ENCODE measurements at places on chromosomes 16 and 17.
A peak's percentile ranks its signal among the peaks of the same experiment; 100 is the strongest.

GRCh38 chr17:77353684-77354419 lies 213.1 kb downstream of the SEC14L1 start:
- DNase-seq: no peak

- peak; percentile 63 for DNase-seq
Observed at GRCh38 chr16:87531418-87531817, 38.6 kb upstream of the ZCCHC14 start.

- DNase-seq: no peak
Observed at GRCh38 chr17:21228845-21229244, 14.9 kb upstream of the TMEM11 start.

- no peak for DNase-seq
Observed at GRCh38 chr16:55257966-55258613, 65.9 kb upstream of the IRX6 start.

DNA sequence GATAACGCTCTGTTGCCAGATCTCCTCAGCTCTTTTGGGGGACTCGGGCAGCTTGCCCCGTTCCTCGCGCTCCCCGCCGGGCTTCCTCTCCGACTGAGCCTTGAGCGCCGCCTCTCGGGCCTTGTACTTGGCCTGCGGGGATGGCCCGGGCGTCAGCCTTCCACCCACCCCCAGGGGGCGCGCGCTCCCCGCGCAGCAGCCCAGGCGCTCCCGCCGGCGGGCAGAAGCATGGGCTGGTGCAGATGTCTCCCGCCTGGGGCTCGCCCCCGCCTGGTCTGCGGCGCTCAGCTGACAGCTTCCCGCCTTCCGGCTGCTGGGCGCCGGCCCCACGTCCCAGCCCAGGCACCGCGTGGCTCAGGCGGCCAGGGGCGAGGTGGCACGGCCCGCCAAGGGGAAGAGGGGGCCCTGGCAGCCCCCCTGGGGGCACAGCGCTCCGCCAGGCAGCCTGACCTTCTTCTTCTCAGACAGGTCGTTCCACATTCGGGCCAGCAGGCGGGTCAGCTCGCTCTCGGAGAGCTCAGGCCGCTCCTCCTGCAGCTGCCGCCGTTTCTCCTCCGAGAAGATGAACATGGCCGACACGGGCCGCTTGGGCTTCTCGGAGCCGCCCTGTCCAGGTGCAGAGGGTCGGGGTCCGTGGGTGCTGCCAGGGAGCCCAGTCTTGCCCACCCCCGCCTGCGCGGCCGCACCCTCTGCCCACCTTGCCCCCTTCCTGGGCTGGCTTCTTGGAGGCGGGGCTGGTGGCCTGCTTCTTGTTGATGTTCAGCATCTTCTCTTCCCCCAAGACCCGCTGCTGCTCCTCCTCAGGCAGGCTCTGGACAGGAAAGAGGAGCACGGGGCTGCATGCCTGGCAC lies 8.9 kb downstream of the UBTF start:
- no peak for DNase-seq

- no peak for DNase-seq
Observed at GRCh38 chr16:71672125-71672524, 46.1 kb downstream of the MARVELD3 start.

DNA sequence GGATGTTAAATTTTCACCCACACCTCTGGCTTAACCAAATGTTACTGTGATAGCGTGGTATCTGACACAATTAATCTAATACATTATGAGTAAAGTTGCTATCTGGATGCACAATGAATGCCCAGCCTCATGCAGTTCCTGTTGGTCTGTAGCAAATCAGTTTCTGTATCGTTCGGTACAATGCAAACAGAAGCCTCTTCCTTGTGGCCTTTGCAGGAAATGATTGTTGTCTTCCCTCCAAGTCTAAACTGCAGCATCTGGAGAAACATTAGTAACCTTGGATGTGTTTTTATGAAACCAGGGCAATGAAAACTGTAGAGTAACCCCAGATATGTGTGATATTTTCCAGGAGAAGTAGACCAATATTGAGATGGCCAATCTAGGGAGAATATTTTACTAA lies 46.8 kb downstream of the CYB561 start:
- no peak for DNase-seq

DNA sequence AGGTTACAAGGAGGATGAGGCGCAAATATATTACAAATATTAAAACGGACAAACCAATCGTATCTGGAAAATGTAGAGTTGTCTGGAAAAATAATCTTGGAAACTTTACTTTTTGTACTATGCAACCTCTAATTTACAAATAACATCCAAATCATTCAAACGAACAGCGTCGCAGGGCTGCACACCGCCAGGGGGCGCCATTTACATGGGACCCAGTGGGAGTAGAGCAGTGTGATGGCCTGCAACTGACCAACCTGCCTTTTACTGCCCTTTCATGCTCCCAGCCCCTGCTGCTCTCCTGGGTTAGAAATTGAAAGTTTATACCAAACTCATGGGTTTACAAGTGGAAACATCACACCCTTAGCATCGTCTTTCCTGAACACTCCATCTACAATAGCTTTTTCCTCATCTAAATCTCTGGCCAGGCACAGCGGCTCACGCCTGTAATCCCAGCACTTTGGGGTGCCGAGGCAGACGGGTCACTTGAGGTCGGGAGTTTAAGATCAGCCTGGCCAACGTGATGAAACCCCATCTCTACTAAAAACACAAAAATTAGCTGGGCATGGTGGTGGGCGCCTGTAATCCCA lies 10.0 kb downstream of the PITPNC1 start:
- peak; percentile 2 for DNase-seq

DNA sequence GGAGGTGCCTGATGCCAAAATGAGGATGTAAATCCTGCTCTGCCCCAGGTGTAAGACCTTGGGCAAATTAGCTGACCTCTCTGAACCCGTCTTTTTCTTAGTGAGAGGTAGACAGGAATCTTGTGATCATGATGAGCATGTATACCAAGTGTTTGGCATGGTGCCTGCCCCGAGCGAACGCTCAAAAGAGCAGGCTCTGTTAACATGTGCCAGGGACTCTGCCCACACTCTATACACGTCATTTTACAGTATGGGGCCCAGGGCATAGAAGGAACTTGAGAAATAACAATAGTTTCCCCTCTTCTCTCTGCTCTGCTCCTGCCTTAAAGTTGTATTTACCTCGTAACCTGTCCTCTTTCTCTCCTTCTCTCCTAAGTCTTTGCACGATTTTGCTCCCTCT lies 9.3 kb upstream of the MAF start:
- no peak for DNase-seq

- DNase-seq: peak; percentile 33
Observed at GRCh38 chr17:5122586-5123342, 6.9 kb downstream of the USP6 start.

DNA sequence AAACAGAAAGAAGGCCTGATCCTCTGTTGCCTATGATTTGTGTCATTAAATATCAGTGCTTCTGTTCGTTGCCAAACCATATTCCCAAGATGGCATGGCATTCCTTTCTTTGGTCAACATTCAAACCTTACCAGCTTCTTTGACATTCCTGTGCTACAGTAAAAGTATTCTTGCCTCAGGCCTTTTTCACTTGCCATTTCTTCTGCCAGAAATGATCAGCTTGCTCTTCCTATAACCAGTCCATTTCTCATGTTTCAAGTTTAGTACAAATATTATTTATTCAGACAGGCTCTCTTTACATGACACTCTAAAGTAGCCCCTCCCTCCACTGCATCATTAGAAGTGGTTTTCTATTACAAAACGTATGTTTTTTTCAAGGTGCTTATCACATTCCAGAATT lies 278.3 kb downstream of the KCNJ2 start:
- DNase-seq: no peak

DNA sequence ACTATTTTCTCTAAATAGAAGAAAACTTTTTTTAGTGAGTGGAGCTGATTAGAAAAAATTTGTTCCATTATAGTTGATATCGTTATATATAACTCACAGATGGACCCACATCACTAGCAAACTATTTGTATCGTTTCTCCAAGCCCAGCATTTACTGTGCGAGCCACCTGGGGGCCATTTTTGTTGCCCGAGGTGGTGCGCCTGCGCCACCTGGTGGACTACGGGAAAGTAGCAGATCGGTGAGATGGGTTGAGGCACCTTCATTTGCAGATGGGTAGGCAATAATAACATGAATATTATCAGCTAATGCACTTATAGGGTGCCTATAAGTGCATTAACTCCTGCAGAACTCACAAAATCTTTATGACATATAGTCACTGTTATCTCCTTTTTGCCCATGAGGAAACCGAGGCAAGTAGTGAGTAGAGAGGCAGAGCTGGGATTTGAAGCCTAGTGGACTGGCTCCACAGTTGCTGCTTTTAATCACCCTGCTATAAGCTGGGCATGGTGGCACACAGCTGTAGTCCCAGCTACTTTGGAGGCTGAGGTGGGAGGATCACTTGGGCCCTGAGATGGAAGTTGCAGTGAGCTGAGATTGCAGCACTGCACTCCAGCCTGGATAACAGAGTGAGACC lies 23.2 kb upstream of the NTN1 start:
- no peak for DNase-seq

DNA sequence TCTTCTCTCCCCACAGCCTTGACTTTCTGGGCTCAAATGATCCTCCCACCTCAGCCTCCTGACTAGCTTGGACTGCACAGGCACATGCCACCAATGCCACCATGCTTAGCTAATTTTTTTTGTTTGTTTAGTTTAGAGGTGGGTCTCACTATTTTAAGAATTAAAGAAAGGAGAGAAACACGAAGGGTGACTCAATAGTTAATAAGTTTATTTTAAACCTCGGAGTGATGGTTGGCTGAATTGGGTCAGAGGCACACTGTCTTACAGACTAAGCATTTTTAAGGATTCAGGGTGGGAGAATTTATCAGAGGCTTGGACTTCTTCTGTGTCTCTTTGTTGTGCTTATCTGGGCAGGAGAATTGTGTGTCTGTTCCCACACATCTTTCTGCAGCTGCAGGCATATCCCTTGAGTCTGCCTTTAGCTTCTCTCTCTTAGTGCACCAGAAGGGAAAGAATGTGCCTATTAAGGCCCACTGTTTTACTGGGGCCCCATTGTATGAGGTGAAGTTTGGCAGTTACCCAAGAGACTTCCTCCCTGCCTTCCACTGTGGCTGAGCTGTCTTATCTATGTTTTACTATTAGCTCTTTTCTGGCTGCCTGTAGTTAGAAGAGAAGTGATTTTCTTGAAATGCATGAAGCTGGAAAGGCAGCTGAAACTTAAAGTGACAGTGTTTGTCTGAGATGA lies 2172.0 kb downstream of the TP53TG3F start:
- DNase-seq: no peak

DNA sequence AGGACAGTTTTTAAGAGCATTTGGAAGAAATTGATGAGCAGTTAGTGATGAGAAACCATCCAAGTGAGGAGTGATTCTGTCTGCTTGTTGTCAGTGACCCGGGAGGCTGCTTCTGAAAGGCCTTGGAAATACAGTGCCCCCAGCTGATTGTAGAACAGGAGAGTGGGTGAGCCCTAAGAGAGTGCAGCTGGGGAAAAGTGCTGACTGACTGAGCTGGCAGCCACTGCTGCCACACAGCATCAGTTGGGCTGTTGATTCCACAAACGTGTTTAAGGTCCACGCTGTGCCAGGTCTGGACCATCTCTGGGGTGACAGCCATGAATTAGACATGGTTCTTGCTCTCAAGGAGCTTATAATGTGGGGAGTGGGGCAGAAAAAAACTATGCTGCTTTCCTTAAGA lies 18.9 kb downstream of the NUP93 start:
- DNase-seq: no peak

GRCh38 chr17:40072735-40073346 lies 10.1 kb downstream of the THRA start:
- peak; percentile 24 for DNase-seq

- DNase-seq: no peak
Observed at GRCh38 chr17:11598274-11599221, at the start of gene DNAH9. Gene DNAH9 (plus strand): TSS chr17:11598470. CDS start chr17:11598499, 29 bp downstream.

- DNase-seq: peak; percentile 70
Observed at GRCh38 chr16:5977329-5977728, 879.7 kb upstream of the EEF2KMT start.

DNA sequence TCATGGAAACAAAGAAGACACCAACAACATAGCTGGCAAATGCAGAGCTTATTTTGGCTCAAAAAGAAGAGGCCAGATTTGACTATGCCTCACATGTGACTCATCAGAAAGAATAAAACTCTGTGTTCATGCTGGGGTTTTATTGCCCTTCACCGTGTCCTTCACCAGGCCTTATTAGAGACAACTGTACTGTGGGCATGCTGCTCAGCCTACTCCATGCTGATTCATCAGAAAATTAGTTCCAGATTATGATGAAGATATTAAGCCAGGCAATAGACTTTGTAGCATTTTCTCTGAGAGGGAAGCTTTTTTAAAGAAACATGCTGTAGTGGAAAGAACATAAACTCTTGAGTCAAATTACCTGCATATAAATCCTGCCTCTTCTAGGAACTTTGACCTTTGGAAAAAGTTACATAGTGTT lies 89.8 kb downstream of the CYB561 start:
- no peak for DNase-seq

- peak; percentile 25 for DNase-seq
Observed at GRCh38 chr16:70685938-70686375, at the start of gene MTSS2. Gene MTSS2 (minus strand): TSS chr16:70686053. CDS start chr16:70685791, 262 bp downstream.

GRCh38 chr17:6254036-6254435 lies 180.9 kb downstream of the AIPL1 start:
- DNase-seq: no peak

DNA sequence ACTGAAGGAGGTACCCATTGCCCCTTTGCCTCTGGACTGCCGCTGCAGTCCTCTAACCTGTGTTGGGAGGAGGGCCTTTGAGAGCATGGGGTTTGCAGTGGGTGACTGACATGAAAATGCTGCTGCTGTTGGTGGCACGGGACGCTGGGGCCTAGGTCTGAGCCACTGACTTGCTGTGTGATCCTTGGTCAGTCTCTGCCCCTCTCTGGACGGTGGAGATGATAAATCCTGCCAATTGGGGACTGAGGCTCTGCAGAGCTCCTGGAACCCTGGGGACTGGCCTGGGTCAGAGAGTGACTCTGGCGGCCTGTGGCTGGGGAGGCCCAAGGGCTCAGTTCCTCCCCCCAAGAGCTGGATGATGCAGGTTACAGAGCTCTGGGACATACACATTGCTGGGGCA lies 6.1 kb upstream of the PYDC1 start:
- no peak for DNase-seq
